NCI-H1436 (cell line): ENCODE measurements at places on chromosomes 5 and 9.

DNA sequence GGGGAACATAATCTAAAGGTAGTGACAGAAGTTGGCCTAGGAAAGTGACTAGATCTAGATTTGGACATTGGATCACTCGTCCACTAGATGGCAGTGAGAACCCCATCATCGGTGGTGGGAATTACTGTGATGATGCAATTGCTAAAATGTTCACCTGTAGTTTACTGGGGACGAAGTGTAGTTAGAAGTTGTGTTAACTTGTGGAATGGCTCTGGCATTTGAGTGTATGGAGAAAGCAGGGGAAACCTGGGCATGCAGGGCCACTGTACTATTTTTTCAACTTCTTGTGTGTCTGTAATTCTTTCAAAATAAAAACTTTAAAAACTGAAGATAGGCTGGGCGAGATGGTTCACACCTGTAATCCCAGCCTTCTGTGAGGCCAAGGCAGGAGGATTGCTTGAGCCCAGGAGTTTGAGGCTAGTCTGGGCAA is 75.5 kb downstream of the PHAX start:
- DNase-seq = peak; percentile 57

GRCh38 chr5:58459146-58460001 is 512 bp downstream of the PLK2 start:
- no peak for DNase-seq

- no peak for DNase-seq
Measured at GRCh38 chr5:34625246-34625645, 30.9 kb upstream of the RAI14 start.

- DNase-seq = no peak
Measured at GRCh38 chr5:139660923-139661814, 13.0 kb downstream of the CXXC5 start.

DNA sequence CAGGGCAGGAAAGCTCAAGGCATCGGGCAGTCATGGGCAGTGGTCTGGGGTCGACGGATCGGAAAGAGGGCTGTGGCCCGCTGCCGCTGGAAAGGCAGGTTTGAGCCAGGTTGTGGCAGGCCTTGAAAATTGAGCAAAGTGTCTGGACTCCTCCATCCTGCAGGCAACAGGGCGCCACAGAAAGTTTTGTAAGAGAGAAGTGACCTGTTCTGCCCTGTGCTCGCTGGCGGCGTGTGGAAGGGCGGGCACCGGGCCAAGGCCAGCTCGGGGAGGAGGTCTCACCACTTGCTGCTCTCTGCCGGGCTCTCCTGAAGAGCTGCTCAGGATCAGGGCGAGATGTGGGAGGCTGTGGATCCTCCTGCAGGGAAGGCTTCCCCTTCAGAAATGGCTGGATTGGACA is 41.4 kb upstream of the FAT2 start:
- no peak for DNase-seq

- DNase-seq = no peak
Measured at GRCh38 chr9:71250581-71250980, 129.2 kb upstream of the TRPM3 start.

DNA sequence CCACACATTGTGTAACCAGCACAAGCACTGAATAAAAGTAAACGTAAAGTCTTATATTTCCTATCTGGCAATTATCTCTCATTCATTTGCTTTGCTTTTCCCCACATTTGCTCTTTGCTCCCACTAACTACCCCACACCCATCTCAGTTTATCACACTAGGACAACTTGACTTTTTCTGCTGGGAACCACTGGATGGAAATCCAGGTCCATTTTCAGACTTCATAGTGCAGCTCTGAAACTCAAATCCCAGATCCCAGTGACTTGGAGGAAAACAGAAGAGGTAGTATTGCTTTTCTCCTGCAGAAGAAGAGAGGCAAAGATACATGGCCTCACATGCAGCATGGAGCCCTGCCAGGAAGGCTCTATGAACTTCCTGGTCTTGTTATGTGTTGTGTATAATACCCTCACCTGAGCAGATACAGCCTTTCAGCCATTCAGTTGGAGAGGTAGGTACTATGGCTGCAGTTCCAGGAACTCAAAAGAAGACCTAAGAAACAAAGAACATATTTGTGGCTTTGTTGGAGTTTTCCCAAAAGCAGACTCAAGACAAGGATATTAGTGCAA is 90.0 kb upstream of the NIPBL start:
- DNase-seq = no peak

- DNase-seq = no peak
Measured at GRCh38 chr9:79681576-79681975, 109.8 kb downstream of the TLE4 start.

DNA sequence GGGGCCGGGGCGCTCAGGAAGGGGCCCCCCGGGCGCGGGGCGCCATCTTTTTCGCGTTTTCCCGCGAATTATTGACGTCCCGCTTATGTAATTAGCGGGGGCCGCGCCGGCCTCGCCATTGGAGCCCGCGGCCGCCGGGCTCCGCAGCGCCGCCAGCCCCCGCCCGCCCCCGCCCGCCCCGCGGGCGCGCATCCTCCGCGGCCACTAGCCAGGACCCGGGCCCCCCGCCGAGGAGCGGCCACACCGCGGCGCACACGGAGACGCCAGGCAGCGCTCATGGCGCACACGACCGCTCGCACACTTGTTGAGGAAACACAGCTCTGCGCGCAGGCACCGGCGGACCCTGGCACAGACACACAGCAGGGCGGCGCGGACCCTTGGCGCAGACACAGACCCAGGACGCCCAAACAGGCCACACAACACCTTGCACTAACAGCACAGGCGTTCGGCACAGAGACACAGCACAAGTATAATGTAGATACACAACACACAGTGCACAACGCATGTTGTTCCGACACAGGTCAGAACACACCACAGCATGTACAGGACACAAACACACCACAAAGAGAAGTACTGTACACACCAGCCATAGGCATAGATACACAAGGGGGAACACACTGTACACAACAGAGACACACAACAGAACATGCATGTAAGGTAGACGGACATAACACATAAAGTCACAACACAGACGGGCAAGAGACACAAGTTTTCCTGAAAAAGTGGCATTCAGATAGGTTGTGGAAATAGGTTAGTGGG is 467 bp upstream of the PHF19 start:
- peak; percentile 78 for DNase-seq

DNA sequence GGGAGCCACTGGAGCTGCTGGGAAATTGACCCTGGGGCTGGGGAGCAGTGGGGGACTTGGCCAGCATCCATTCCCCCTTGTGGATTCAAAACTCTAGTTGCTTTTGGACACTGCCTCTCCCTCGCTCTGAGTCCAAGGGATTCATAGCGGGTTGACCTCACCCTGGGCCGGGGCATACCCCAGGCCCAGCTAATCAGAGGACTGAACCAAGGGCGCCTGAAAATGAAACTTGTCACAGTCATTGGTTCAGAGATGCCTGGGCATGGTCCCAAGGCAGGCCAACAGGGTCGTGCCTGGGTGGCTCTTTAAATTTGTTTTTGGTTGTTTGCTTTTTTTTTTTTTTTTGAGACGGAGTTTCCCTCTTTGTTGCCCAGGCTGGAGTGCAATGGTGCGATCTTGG is 22.6 kb downstream of the STK10 start:
- no peak for DNase-seq

DNA sequence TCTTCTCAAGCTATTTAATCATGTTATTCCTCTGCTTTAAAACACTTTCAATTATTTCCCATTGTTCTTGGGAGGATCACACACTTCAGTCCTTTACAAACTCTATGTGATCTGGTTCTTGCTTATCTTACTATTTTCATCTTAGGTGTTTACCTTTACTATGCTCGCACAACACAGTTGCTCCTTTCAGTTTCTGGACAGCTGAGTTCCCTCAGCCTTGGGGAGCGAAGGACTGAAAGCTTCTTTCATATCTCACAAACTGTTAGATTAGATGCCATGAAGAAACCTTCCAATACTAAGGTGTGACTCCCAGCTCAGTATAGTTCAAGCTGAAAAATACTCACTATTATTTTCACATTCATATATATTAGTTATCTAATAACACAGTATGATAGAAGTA is 117.9 kb downstream of the CDC42SE2 start:
- no peak for DNase-seq

- peak; percentile 17 for DNase-seq
Measured at GRCh38 chr5:34474573-34475021, 181.5 kb upstream of the RAI14 start.

DNA sequence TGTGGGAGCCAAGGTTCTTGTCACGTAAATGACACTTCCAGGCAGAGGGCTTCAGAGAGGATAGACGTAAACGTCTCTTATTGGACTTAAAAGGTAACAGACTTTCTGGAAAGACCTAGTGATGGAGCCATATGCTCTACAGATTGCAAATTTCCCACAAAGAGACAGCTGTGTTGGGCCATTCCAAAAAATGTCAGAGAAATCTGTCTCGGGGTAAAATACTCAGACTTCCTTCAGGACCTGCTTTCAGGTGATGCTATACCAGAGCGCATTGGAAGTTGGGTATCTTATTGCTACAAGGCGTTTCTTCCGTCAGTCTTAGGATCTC is 29.2 kb downstream of the PROP1 start:
- DNase-seq = no peak

DNA sequence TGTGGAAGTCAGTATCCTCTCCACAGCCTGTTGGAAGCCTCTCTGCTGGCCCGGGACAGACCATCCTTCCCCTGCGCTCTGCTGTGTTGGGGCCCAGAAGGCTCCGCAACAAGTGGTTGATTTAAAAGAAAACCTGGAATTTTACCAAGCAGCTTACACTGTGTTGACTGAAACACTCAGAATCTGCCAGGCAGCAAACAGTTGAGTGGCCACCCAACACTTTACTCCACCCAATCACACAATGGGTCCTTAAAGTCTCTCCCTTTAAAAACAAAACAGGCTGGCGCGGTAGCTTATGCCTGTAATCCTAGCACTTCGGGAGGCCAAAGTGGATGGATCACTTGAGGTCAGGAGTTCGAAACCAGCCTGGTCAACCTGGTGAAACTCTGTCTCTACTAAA is 28.0 kb upstream of the DMRT3 start:
- DNase-seq = no peak

DNA sequence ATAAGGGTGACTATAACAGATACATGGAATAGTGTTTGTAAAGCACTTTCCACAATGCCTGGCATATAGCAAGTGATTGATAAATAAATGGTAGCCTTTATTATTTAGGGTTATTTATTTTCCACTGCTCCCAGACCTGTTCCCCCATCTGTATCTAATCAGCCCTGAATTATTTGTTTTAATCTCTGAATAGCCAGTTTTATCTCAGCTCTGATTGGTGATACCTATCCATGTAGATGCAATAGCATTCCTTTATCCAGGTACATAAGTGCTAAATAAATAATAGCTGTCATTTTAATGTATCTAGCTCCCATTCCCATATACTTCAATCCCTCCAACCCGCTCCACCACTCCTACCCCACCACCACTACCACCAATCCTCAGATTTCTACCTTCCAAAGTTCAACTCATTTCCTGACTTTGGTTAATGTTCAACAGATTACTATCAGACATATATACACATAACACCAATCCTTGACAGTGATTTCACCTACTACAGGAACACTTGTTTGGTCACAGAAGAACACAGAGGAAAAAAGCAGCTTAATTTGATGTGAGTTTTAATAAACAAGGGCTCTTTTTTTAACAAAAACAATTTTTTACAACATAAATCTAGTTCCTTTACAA is 14.0 kb downstream of the PRKAA1 start:
- no peak for DNase-seq

DNA sequence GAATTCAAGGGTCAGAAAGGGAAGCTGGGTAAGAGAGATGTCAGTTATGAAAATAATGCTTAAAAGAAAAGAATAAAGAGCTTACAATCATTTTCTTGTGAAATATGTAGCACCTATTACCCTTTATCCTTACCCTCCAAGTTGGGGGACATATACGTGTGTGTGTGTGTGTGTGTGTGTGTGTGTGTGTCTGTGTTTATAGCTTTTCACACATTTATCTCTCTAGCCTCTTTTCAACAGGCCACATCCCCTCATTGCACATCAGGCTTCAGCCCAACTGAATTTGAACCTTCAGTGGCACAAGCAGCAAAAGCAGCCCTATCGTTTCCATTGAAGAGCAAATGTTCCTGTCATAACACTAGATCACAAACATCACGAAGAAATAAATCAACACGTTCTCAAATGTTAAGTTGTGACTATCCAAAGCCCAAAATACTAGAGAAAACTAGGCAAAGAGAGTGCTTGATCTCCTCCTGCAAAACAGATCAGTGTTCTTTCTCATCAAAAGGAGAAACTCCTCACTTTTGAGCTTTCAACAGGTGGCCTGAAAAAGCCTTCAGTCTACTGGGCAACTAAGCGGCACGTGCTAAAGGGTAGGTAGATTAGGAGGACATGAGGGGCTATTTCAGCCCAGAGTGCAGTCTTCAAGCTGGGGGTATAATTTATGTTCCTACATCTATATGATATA is 416.4 kb downstream of the EFNA5 start:
- DNase-seq = no peak

DNA sequence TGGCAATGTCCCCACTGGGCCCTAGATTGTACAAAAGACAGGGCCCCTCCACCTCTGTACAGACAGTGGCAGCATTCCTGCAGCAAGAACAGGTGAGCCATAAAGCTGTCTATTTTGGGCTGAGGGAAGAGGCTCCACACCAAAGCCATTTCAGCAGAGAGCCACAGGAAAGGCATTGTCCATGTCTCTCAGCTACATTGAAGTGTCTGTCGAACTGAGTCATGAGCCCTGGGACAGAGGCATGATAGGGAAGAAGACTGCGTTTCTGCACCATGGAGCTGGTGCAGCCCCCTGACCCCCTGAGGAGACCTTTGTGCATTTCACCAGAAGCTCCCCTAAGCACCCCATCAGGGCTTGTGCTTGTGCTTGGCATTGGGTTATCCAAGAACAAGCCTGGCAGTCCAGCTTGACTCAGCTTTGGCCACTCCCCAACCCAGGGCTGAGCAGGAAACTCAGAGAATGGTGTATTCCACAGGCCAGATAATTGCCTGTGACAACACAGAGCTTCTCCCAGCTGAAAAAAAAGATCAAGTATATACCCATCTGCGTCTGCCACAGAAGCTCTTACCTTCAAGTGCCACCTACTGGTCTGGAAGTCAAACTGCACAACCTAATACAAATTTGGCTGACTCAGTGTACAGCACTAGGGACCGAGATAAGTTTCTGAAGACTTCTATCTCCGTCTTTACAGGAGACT is 5.9 kb upstream of the FRMD3 start:
- peak; percentile 63 for DNase-seq
